ENCODE measurements at places on chromosomes 4 and X.

- peak; percentile 40 for DNase-seq
Observed at GRCh38 chr4:165844161-165844560, 28.9 kb upstream of the TLL1 start.

- peak; percentile 94 for DNase-seq
Observed at GRCh38 chr4:153555730-153556434, 89.7 kb downstream of the TMEM131L start.

DNA sequence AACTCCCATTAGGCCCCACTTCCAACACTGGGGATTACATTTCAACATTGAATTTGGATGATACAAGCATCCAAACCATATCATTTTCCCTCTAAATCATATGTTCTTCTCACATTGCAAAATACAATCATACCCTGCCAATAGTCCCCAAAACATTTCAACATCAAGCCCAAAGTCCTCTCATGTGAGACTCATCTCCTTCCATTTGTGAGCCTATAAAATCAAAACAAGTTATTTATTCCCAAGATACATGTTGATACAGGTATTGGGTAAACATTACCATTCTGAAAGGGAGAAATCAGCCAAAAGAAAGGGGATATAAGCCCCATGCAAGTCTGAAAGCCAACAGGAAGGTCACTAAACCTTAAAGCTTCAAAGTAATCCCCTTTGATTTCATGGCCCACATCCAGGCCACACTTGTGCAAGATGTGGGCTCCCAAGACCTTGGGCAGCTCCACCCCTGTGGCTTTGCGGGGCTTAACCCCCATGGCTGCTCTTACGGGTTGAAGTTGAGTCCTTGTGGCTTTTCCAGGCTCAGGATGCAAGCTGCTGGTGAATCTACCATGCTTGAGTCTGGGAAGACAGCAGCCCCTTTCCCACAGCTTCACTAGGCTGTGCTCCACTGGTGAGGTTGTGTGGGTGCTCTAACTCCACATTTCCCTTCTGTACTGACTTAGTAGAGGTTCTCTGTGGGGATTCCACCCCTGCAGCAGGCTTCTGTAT lies 40.6 kb upstream of the SERTM2 start:
- DNase-seq: no peak

GRCh38 chrX:30561191-30561590 lies 16.4 kb downstream of the TASL start:
- DNase-seq: no peak

GRCh38 chr4:178752954-178753525 lies 1310.8 kb upstream of the AGA start:
- DNase-seq: peak; percentile 22

GRCh38 chrX:17072721-17073230 lies 126.3 kb downstream of the REPS2 start:
- DNase-seq: no peak

DNA sequence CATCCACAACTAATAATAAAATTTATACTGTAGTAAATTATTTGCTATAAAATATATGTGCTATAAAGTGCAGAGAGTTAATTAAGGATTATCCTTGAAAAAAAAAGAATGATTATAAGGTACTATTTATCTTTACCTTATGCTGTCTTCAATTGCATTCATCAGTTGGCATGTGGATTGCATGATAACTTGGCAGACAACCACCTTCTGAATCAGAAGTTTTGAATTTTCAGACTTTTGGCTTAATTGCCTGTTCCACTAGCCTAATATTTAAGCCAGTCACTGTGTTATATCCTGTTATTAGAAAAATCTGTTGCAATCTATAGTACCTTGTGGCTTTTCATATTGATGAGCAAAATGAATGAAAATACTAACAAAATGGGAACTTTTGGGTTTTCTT lies 1040.3 kb upstream of the PCDH10 start:
- DNase-seq: peak; percentile 27

DNA sequence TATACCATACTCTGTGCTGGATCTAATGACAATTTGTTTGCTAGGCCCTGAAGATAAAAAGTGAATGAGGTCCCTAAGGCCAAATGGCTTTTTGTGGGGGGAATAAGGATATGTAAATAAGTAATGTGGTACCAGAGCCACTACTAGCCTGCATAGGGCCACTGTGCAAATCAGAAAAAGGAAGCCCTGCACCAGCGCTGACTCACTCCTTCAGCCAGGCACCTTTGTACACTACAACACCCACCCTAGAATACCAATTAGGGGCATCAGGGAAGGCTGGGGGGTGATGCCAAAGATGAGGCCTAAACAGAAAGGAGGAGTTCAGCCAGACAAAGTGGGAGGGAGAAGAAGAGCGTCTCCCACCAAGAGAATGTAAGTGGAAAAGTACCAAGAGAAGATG lies 122.2 kb downstream of the CAMK2D start:
- DNase-seq: peak; percentile 49

- no peak for DNase-seq
Observed at GRCh38 chrX:2474963-2475726, 25.6 kb downstream of the DHRSX start.

GRCh38 chrX:71992711-71993110 lies 82.1 kb downstream of the NHSL2 start:
- no peak for DNase-seq

DNA sequence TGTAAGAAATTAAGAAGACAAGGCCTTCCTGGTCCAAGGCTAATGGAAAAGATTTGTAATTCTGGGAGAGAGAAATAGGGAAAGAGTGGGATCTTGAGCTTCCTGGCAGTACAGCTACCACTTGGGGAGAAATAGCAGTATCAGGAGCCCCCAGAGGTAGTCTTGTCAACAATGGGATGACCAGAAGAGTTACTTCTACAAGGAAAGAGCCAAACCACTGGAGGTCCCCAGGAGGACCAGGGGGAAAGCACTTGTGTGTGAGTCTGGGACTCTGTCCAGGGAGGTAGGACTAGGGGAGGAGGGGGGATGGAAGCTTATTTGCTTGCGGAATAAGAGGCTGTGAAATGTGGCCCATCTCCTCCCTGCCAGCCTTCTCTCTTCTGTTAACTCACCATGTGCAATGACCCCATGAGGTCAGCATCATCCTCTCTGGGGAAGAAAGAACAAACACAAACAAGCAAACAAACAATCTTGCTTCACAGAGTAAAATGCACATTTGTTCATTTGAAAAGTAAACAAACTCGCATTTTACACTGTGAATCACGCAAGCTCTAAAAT lies 160.1 kb downstream of the STK32B start:
- DNase-seq: no peak

GRCh38 chr4:152535360-152535902 lies 461 bp downstream of the FBXW7 start:
- no peak for DNase-seq

DNA sequence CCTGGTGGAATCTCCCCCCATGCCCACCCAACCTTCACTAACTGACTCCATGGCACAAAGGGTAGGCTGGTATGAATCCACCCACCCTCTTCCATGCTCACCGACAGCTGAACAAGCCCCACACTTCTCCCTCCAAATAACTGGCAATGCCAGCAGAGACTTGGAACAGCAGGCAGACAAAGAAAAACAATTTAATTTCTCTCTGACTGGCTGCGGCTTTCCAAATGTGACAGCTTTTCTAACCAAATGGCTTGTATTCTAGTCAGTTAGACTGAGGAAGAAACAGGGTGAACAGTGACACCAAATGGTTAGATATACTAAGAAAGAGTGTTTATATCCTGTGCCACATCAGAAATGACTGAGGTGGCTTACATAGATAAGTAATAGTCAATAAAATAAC lies 199.3 kb upstream of the ADAMTS3 start:
- DNase-seq: peak; percentile 30

GRCh38 chrX:131513159-131513914 lies 30.5 kb upstream of the OR13H1 start:
- no peak for DNase-seq

GRCh38 chr4:28518561-28519165 lies 1658.0 kb downstream of the STIM2 start:
- no peak for DNase-seq

- no peak for DNase-seq
Observed at GRCh38 chrX:9183481-9183880, 149.6 kb upstream of the FAM9B start.

GRCh38 chrX:39574178-39574577 lies 523.6 kb downstream of the BCOR start:
- DNase-seq: no peak

- no peak for DNase-seq
Observed at GRCh38 chrX:115348446-115349225, 59.1 kb downstream of the LUZP4 start.

Data from astrocyte of the hippocampus (primary cell).